ENCODE measurements at places on chromosomes 4 and X. TPM values are rescaled to one million over a fixed set of nuclear protein-coding genes. Genes with fewer than 3 reads are reported as not detected.
A peak's percentile ranks its signal among the peaks of the same experiment; 100 is the strongest.

GPR143 gene
- not detected for total RNA-seq

- DNase-seq, result peak; percentile 48
These were observed 43.1 kb downstream of the PNMA5 start for GRCh38 chrX:152950786-152951185.

GRCh38 chrX:115266300-115266699 is 23.2 kb upstream of the LUZP4 start:
- peak; percentile 72 for DNase-seq

ADGRA3 gene
- 16.1 TPM for total RNA-seq

GRCh38 chr4:25190407-25190806 is 30.2 kb upstream of the SEPSECS start:
- DNase-seq, result no peak

GRCh38 chr4:109972786-109973528 is 60.3 kb downstream of the EGF start:
- DNase-seq, result no peak

DNA sequence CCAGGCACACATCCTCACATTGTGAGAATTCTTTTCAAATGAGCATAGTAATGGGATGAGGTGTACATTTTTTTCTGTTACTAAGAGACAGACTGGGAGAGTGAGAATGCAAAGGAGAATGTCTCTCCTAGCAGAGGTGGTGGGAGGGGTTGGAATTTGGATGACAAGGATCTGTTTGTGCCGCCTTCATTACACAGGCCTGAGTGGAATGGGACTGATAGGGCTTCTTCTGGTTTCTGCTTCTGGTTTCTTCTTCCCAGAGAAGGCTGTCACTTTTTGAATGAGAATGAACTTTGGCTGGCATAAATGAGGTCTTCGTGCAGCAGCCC is 55.4 kb downstream of the C4orf51 start:
- DNase-seq, result peak; percentile 97

DNA sequence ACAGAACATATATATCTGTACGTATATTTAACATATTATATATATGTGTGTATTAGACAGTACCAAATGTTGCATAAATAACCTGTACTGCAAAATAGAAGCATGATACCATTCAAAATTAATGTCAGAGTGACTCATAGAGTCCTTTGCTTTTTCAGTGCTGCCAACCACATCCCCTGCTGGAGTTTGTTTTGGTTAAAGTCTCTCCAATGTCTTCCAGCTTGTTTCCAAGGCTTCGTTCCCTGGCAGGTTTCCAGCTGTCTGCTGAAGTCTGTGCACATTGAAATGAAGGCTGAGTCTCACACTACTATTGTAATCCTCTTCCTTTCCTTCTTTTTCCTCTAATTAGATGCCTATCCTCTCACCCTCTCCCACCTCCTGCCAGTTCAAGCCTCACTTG is 14.9 kb downstream of the NRK start:
- DNase-seq, result peak; percentile 15

HGFAC gene
- total RNA-seq, result not detected

BRS3 gene
- total RNA-seq, result not detected

BEX1 gene
- 726 TPM for total RNA-seq

- no peak for DNase-seq
These were observed 473.8 kb downstream of the IL15 start for GRCh38 chr4:142110136-142110535.

GRCh38 chr4:1547856-1548826 is 136.0 kb downstream of the FAM53A start:
- DNase-seq, result no peak

DNA sequence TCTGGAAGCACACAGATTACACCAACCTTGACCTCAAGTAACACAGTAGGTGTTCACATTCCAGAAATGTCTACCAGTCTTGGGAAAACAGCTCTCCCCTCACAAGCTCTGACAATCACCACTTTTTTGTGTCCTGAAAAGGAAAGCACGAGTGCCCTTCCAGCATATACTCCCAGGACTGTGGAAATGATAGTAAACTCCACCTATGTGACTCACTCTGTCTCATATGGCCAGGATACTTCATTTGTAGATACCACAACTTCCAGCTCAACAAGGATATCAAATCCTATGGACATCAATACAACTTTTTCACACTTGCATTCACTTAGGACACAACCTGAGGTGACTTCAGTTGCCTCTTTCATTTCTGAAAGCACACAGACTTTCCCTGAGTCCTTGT is 46.9 kb downstream of the ADGRG4 start:
- DNase-seq, result peak; percentile 43

TCEAL1 gene
- 53.5 TPM for total RNA-seq

SPOCK3 gene
- total RNA-seq, result 0.81 TPM

GRCh38 chr4:110631584-110632505 is 9.0 kb upstream of the PITX2 start:
- peak; percentile 39 for DNase-seq

DNA sequence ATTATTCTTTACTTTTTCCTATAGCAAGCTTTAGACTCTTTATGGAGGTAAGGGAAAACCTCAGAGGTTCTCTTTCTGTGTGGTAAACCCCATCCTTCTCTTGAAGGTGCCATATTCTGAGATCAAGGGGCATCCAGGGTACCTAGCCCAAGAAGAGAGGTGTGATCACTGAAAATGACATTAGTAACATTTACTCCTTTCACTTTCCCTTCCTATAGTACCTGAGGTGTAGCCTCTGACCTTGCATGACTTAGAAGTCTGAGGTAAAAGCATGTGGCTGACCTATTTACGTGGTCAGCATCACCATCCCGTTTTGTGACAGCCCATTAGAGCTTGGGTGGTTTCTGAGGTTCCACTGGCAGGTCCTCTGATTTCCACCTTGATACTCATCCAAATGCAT is 25.7 kb downstream of the SGMS2 start:
- no peak for DNase-seq

ZC4H2 gene
- total RNA-seq, result 9.1 TPM

DNA sequence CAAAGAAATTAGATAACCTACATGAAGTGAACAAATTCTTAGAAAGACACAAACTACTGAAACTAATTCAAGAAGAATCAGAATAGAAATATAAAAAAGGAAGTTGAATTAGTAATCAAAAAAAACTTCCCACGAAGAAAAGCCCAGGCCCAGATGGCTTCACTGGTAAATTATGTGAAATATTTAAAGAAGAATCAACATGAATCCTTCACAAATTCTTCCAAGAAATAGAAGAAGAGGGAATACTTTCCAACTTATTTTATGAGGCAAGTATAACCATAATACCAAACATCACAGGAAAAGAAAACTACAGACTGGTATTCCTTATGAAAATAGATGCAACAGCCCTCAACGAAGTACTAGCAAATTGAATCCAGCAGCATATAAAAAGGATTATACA is 30.7 kb downstream of the MOSPD2 start:
- DNase-seq, result no peak

EPGN gene
- total RNA-seq, result not detected

- DNase-seq, result no peak
These were observed 1.6 kb downstream of the ZCCHC12 start for GRCh38 chrX:118825227-118825626.
